ENCODE measurements at places on chromosomes 5 and 9.

DNA sequence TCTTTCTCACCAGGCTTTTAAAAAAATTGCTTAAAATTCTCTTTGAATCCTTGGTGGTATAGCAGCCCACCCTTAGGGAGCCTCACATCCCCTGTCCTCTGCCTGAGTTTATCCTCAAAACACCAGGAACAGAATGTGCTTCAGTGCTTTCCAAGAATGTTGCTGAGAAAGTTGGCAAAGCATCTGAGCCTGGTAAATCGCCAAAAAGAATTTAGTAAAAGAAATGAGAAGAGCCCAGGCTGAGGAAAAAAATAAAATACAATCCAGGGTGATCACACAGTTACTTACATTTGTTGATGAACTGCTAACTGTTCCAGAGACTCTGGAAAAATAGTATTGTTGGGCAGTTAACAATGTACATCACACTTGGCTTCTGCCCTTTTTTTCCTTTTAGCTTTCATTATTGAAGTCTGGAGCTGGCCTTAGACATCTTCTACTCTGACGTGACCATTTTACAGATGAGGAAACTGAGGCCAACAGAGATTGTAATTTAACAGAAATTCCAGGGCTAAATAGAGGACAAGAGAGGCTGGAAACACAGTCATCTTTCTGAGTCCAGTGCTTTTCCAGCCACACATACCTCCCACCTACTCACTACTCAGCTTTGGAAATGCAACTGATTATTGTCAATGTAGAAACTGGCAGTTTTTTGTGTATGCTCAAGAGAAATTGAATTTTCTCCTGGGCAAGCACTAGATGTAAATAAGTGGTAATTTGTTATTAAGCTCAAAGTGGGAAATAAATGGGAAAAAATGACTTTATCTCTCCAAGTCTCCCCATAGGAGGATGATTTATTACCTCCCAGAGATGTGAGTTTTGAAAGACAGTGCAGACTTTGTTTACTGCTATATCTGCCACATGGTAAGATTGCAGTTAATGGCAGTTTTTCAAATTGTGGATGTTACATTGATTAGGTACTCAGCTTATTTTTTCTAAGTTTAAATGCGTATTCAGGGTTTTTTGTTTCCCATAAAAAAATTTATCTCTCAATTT is 86.7 kb upstream of the ALDH1A1 start:
- DNase-seq, result no peak

DNA sequence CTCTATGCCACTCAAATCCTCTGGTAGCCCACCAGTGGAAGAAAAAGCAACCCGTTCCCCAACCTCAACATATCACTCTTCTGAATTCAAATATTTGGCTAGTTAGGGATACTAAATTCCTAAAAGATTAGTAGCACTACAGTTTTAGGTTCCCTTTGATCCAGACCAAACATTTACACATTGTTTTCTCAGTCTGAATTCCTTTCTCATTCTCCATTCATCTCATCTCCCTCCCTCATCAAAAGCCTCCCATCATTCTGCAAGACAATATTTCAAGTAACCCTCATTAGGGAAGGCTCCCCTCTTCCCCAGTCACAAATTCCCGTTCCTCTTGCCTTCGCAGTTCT is 26.3 kb downstream of the ADAM19 start:
- no peak for DNase-seq

DNA sequence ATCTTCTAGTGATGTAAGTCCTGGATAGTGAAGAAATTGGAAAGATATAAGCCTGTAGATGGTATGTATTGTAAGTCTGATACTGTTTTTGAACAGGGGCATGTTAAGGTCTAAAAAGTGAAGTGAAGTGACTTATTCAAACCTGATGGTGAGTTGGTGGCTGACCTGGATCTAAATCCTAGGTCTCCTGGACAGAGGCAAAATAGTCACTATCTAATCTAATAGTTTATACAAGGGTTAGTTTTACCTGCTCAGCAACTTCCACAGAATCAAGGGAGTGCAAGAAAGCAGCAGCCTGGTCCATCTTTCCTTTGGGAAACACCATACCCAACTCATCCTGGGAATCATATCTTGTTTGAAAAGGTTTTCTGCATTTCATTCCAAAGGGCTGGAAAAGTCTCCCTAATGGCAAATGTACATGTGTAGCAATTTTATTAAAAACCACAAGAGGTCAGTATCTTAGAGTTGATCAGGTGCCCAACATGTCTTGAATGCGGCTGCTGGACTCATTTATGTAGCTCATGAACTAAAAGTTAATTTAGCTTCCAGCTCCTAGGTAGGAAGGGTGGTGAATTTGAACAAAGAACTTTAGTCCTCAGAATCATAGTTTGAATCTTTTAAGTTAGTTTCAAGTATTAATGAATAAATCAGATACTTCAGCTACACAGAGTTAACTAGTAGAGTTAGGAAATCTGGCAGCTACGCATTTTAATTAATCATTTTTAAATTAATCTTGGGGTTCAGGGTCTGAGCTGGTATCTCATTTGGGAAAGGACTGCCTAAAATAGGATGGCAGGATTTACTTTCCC is 26.0 kb downstream of the SKP2 start:
- DNase-seq, result no peak

GRCh38 chr5:16025681-16026080 is 153.9 kb downstream of the MARCHF11 start:
- no peak for DNase-seq

GRCh38 chr5:76942581-76942980 is 10.3 kb upstream of the CRHBP start:
- DNase-seq, result no peak

- DNase-seq, result no peak
Measured at GRCh38 chr9:86670536-86670935, 276.8 kb downstream of the GAS1 start.

DNA sequence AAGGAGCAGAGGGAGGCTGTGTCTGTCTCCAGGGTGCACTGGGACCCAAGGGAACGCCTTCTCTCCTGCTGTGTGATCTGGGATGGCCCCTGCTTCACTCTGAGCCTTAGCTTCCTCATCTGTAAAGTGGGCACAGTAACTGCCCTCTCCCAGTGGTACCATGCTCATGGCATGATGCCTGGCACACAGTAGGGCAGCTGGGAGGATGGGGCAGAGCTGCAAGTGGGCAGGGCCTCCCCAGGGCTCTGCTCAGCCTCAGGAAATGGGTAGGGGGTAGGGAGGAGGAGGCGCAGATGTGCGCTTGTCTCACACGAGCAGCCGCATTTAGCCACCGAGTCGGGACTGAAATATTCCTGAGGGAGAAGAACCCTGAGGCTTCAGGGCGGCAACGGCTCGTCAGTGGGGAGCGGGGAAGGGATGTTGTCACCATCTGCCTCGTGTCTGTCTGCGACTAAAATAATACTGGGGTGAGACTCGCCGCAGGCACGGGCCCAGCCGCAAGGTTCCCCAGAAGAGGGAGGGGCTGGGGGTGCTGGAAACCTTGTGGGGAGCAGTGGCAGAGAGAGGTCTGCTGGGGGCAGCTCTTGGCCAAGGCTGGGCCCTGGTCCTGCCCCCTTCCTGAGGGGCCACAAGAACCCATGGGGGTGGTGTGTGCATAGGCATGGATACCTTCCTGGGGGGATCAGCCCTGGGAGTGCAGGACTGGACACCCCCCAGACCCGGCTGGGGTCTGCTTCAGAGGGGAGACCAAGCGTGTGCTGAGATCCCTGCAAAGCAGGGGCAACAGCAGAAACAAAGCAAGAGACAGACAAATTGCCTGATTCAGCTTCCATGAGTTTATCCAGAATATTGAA is 55.2 kb upstream of the PSD2 start:
- DNase-seq, result no peak

DNA sequence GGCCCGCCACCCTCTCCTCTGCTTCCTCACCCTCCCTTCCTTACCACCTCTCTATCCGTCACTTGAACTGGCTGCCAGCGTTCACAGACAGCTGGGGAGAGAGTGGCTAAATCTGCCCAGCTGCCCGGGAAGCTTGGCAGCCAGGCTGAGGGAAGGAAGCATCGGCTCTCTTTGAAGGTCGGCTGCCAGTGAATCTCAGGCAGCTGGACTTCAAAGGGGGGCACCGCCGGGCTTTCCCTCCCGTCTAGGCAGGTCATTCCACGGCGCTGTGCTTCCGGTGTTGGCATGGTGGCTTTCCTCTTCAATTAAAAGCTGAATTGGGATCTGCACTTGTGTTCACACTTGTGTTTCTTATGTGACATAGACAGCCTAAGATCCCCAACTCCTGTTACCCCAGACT is 174.0 kb downstream of the GDNF start:
- no peak for DNase-seq

GRCh38 chr5:122999947-123000563 is 36.5 kb downstream of the PPIC start:
- DNase-seq, result peak; percentile 24

DNA sequence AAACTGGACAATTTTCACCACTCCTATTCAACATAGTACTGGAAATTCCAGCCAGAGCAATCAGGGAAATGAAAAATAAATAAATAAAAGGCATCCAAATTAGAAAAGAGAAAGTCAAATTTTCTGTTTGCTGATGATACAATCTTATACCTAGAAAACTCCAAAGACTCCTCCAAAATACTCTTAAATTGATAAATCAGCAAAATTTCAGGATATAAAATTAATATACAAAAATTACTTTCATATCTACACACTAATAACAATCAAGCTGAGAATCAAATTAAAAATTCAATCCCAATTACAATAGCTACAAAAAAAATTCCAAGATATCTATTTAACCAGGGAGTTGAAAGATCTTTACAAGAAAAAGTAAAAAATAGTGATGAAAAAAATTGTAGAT is 651.9 kb downstream of the DTWD2 start:
- no peak for DNase-seq

GRCh38 chr9:76181020-76181641 is 213.1 kb downstream of the RFK start:
- no peak for DNase-seq

- no peak for DNase-seq
Measured at GRCh38 chr5:80389580-80389979, 18.3 kb upstream of the ZFYVE16 start.

GRCh38 chr5:110940136-110940535 is 131.4 kb upstream of the TSLP start:
- DNase-seq, result no peak

- DNase-seq, result no peak
Measured at GRCh38 chr5:123007182-123007581, 29.3 kb downstream of the PPIC start.

DNA sequence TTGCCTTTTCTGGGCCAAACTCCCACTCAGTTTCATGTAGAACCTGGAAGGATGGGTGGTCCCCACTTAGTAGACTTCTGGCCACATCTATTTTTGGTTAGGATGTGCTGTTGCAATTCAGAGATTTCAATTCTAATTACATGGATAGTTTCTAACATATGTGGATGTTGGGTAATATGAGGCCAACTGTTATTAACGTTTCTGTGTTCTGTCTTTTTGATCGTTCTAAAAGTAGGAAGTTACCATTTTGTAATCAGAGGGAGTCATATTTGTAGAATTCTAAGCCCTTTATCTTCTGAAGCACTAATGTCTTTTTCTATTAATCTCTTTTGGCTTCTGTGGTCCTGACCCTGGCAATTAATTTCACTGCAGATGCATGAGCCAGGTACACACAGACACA is 141.6 kb upstream of the SPEF2 start:
- no peak for DNase-seq

DNA sequence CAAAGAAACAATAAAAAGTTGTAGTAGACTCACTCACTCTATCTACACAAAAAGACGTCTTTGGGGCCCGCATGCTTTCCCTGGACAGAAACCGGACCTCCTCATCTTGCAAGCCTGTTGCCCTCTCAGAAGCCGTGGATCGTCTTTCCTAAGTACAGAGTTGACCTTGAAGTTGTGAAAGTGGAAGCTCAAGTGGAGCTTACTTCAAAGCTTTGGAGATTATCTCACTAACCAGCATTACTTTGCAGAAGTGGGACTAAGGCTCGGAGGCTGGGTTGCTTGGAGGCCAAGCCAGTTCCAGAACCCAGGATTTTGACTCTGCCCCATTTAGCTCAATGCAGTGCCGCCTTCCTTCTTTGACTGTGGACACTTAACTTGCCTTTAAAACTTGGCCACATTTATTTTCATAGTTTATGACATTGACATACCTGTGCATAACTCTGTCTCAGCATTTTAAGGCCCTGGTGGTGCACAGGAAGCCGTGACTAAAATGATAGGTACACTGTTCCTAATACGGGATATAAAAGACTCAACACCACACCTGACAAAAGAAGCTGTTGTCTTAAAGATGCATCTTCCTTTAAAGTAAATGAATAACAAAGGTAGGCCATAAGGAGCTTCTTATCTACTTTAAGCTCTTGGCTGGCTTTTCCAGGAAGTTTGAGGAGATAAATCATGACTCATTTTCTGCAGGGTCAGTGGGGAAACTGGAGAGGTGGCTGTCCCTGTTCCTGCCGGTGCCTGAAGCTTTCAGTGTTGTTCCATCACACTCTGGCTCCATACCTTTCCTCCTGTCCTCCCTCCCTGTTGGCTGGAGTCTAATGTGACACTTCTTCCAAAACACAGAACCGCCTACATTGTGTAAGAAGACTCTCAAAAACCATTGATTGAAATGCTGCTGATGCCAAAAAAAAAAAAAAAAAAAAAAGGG is 10.7 kb downstream of the SLC25A25 start:
- DNase-seq, result no peak

DNA sequence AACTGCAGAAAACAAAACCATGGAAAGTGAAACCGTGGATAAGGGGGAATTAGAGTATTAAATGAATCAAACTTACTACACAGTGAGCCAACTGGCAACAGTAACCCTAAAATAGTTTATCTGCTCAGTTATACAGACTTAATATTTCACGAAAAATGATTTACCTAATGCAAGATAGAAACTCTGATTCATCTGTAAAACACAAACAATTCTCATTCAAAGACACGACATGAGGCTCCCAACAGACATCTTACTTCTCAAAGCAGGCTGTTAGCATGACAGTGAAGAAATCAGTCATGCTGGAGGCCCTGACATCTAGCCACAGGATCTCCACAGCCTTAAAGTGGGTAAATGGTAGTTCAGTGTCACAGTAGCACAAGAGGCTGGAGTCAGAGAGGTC is 131.2 kb downstream of the FBN2 start:
- no peak for DNase-seq

- no peak for DNase-seq
Measured at GRCh38 chr9:120536949-120537640, 42.9 kb downstream of the CDK5RAP2 start.

- no peak for DNase-seq
Measured at GRCh38 chr9:81563739-81564138, 125.6 kb downstream of the TLE1 start.

GRCh38 chr9:109192732-109193361 is 25.8 kb upstream of the FRRS1L start:
- no peak for DNase-seq

Measured in CD4-positive, alpha-beta T cell treated with Interferon gamma for 1 hour (primary cell).